Thymus (tissue), 14 donors: ENCODE measurements at places on chromosomes 13 and 19.

- DNase-seq = no peak
Observed at GRCh38 chr19:51036519-51036918, 1.7 kb upstream of the KLK12 start.

DNA sequence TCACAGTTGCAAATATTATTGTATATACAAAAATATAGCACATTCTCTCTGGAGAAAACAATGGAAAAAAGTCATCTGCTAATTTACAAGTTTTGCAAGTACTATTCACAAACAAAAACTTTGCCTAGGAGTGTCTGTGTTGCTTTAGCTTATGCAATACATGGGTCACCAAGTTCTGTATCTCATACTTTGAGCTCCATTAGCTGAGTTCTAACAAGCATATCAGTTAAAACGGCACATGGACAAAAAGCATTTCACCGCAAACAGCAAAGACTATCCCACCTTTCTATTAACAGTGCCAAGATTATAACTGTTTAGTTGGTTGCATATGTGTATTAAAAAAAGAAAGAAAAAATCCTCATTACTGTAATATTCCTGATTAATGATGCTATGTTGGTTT lies 4.6 kb downstream of the SPRY2 start:
- DNase-seq = no peak

DNA sequence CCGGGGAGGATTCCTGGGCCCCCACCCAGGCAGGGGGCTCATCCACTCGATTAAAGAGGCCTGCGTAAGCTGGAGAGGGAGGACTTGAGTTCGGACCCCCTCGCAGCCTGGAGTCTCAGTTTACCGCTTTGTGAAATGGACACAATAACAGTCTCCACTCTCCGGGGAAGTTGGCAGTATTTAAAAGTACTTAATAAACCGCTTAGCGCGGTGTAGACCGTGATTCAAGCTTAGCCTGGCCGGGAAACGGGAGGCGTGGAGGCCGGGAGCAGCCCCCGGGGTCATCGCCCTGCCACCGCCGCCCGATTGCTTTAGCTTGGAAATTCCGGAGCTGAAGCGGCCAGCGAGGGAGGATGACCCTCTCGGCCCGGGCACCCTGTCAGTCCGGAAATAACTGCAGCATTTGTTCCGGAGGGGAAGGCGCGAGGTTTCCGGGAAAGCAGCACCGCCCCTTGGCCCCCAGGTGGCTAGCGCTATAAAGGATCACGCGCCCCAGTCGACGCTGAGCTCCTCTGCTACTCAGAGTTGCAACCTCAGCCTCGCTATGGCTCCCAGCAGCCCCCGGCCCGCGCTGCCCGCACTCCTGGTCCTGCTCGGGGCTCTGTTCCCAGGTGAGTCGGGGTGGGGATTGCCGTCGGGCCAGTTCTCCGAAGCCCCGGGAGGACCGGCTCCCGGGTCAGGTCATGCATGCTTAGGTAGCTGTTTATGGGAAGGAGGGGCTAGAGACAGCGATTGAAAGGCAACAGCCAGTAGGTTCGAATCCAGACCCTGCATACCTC lies at the start of gene ICAM1:
Gene ICAM1 (plus strand): TSS at position 505 of the 779 bp plus-strand sequence. CDS start 40 bp downstream, at position 545.
- DNase-seq = no peak

DNA sequence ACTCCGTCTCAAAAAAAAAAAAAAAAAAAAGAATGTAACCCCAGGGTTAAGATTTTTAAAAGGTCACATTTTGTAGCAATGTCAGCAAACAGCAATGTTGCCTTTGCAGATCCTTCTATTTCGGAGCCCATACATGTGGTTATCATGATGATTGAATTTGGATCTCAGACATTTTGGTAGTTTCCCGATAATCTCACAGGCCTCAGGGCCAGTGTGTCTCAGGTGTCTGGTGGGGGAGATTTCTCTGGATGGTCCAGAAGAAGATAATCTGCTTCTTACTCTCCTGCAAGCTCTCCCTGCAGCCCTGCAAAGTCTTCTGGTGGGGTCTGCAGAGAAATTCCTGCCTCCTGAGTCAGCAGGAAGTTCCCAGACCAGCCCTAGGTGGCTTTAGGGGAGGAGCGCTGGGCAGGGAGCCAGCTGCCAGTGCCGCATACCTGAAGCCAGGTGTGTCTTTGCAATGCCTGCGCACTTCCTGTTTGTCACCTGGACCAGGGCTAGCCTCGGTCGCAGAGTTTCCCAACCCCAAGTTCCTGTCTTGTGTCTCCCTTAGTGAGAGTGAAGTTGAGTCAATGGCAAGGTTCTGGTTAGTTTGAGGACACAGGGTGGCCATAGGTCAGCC lies 1.4 kb downstream of the SH2D3A start:
- no peak for DNase-seq

DNA sequence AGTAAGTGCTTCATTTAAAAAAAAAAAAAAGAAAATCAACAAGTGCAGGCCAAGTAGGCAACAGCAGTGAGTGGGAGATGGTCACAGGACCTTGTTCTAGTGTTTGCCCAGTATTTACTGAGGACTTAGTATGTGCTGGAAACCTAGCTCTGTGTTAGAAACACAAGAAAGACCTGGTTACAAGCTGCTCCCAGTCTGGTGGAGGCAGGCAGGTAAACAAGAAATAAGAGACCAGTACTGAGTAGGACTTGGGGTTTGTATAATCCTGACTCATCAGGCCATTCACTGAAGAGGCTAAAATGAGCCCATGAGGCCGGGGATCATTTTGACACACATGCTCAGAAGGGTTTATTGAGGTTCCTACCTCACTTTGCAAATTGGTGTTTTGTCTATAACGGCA lies 21.5 kb upstream of the SERPINE3 start:
- DNase-seq = no peak

DNA sequence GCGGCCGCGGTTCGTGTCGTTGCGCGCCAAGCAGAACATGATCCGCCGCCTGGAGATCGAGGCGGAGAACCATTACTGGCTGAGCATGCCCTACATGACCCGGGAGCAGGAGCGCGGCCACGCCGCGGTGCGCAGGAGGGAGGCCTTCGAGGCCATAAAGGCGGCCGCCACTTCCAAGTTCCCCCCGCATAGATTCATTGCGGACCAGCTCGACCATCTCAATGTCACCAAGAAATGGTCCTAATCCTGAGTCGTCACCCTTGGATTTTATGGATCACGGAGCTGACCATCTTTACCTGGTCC lies 475 bp downstream of the MRPL57 start:
- DNase-seq = no peak

GRCh38 chr19:9883231-9883758 lies 48.2 kb downstream of the PIN1 start:
- no peak for DNase-seq

DNA sequence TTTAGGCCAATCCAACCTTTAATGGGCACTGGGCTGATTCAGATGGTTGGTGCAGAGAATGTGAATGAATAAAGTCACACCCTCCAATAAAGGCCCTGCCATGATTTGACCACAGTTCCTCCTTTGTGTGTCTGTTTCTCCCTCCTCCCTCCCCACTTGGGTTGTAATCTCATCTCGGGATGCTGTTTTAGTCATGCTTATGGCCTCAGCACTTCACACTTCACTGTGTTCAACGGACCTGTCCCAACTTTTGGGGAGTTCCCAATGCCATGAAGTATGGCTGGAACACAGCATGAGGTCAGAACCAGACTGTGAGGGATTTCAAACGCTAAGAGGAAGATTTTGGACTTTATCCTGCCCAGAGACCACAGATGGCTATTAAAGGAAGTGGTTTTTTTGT lies 5.6 kb upstream of the RAB8A start:
- no peak for DNase-seq

DNA sequence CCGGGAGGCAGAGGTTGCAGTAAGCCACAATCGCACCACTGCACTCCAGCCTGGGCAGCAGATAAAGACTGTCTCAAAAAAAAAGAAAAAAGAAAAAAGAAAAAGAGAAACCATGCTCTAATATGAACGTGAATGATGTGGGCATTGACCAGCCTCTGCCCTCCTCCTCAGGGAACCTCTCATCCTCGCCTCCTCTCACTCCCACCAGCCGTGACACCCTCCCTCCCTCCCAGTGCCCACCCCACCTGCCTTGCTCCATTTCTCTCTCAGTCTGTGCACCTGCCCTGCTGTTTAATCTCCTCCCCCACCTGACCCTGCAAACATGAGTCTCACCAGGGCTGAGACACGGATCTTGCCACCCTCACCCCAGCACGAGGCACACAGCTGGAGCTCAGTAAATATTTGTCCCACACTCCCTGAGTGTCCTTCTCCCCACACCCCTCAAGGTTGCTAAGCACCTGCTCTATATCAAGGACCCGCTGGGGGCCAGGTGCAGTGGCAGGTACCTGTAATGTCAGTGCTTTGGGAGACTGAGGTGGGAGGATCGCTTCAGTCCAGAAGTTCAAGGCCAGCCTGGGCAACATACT lies 7.5 kb upstream of the BCAT2 start:
- DNase-seq = no peak

GRCh38 chr19:14475251-14476073 lies at the start of gene PTGER1:
TSS of gene PTGER1 (minus strand) at chr19:14475354. CDS start at chr19:14474320, 1,034 bp downstream.
- no peak for DNase-seq

- DNase-seq = peak; percentile 67
Observed at GRCh38 chr19:18119013-18119716, 21.6 kb downstream of the MAST3 start.

GRCh38 chr13:45602183-45603170 lies 13.1 kb downstream of the ERICH6B start:
- DNase-seq = no peak

- DNase-seq = no peak
Observed at GRCh38 chr19:18650021-18650390, 13.2 kb downstream of the KLHL26 start.

- no peak for DNase-seq
Observed at GRCh38 chr19:2034729-2035589, 16.1 kb downstream of the MKNK2 start.

DNA sequence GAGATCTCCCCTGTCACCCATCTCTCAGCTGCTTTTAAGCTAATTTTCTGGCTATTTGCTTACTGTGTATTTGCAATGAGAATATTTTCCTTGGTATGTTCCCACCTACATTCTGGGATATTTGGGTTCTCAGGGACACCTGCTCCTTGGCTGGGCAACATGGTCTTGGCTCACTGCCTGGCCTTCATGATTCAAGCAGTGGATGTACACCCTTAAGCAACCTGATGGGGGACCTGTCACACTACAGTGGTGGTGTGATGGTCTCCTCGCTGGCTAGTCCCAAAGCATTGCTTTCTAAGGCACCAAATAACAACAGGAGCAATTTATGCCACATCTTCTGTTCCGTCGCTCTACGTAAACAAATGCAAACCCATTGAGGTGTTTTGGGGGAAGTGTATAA lies 35.3 kb upstream of the RFC3 start:
- no peak for DNase-seq

DNA sequence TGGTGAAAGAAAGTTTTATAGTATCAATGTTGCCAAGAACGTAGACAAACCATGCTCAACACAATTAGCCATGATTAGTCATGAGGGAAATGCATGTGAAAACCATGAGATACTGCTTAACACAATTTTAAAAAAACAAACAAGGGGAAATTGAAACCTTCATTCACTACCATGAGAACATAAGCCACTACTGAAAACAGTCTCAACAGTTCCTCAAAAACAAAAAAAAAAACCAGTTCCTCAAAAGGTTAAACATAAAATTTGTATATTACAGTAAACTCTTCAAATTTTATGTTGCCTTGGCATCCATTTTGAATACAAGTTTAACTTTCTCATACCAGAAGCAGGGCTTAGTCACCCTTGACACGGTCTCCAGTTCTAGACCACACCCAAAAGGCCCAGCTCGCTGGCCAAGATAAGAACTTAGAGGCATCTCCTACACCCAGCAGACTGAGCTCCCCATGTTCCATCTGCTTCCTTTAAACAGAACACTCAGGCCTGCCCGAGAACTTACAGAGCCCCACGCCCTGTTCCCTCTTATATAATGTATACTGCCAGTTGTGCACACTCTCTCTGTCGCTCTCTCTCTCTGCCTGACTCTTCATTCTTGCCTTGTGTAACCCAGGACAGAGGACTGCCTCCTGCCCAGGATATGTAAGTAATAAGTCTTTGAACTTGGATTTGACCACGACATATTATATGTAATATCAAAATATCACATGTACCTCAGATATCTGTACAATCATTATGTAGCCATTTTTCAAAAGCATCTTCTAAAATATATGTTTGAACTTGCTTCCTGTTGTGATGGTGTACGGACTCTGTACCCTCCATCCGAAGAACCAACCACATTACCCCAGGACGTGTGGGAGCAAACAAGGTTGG lies 67.4 kb downstream of the STK24 start:
- DNase-seq = no peak

DNA sequence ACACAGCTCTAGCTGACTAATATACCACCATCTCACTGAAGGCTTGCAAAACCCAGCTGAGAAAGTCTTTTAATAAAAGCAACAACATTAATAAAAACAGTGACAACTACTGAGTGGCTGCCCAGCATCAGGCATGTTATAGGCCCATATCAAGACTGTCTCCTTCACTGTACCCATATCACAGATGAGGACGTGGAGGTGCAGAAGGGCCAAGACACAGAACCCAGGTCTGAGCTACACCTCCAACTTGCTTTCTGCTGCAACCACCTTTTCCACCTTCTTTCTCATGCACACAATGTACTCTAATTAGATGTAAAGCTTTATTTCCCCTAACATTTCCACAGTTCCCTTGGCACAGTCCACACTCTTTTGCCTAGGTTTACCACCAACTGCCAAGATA lies 10.7 kb upstream of the MED26 start:
- DNase-seq = no peak

- DNase-seq = no peak
Observed at GRCh38 chr13:82634946-82635345, 1247.3 kb downstream of the SLITRK1 start.

GRCh38 chr19:55626350-55626749 lies 2.0 kb upstream of the ZNF784 start:
- DNase-seq = no peak

DNA sequence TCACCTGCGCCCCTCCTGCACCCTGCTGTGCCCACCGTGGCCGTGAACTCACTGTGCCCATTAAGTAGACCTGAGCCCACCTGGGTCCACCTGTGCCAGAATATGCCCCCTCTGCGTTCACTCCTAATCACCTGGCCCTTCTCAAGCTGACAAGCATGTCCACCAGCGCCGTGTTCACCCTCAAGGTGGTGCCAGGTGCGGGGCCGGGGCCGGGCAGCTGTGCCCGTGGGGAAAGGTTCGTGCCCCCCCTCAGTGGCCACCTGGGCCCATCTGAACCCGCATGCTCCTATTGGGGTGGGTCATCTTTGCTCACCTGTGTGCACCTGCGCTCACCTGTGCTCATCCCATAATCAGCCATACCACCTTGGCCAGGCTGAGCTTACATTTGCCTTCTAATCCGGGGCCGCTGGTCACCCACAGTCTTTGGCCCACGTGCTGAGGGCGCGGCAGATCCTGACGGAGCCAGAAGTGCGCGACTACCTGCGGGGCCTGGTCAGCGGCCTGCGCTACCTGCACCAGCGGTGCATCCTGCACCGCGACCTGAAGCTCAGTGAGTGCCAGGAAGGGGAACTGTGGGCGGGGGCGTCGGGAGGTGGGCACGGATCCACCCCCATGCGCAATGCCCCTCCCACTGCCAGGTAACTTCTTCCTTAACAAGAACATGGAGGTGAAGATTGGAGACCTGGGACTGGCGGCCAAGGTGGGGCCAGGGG lies 2.3 kb downstream of the PLK5 start:
- DNase-seq = no peak

DNA sequence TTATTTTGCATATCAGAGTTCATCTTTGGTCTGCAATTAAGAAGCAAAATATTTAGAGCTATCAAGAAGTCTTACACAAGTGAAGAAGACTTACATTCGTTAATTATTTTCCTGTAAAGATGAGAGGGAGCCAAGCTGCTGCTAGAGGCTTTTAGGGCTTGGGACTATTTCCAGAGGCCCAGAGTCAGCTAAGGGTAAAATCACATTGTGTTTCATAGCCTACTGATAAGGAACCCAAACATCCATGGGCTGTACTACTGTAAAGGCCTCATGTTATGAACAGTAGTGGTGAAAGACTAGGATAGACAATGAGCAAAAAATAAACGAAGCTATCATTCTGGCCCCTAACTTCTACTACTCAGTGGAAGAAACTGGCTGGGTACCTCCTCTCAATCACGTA lies 10.9 kb upstream of the TEX30 start:
- DNase-seq = no peak
